ENCODE measurements at places on chromosomes 5 and 9.

- peaks cover 2% of the 10 kb centered on the region for H3K27me3 ChIP-seq
- H3K4me1 ChIP-seq = no peaks in the 10 kb centered on the region
- H3K27ac ChIP-seq = no peak overlapping the region
- H3K4me3 ChIP-seq = no peak overlapping the region
- no peaks in the 10 kb centered on the region for H3K36me3 ChIP-seq
These were observed 51.2 kb upstream of the CDK20 start for GRCh38 chr9:88025411-88026117.

GRCh38 chr9:95086564-95086955 is 230.9 kb downstream of the FANCC start:
- H3K4me3 ChIP-seq = no peak overlapping the region
- H3K36me3 ChIP-seq = peaks cover 3% of the 10 kb centered on the region
- DNase-seq = no peak
- H3K4me1 ChIP-seq = no peaks in the 10 kb centered on the region
- H3K27ac ChIP-seq = no peak overlapping the region

DNA sequence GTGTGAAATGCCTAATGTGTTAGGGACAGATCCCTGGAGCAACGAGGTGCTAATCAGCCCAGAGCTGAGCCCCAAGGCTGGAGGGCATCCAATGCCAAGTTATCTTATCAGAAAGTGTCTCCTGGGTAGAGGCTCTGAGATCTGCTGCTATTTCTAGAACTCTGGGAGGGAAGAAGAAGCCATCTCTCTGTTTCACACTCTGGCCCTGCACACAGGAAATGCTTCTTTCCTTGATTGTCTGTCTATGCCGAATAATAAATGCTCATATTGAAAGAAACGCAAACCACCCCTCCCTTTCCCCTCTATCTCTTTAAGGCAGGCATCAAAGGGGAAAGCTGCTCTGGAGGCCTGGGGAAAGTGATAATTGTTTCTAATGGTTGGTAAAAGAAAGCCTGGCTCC is 166.7 kb downstream of the PAPPA start:
- no peaks in the 10 kb centered on the region for H3K36me3 ChIP-seq
- H3K27me3 ChIP-seq = no peaks in the 10 kb centered on the region
- H3K27ac ChIP-seq = no peak overlapping the region
- DNase-seq = no peak
- H3K4me3 ChIP-seq = no peak overlapping the region
- H3K4me1 ChIP-seq = no peaks in the 10 kb centered on the region

- DNase-seq = no peak
- no peaks in the 10 kb centered on the region for H3K36me3 ChIP-seq
- no peaks in the 10 kb centered on the region for H3K4me1 ChIP-seq
- H3K27ac ChIP-seq = no peak overlapping the region
- H3K4me3 ChIP-seq = no peak overlapping the region
These were observed 12.6 kb upstream of the PAX5 start for GRCh38 chr9:37046683-37047082.

- H3K27me3 ChIP-seq = no peaks in the 10 kb centered on the region
- no peak overlapping the region for H3K27ac ChIP-seq
- no peak overlapping the region for H3K4me3 ChIP-seq
- no peak for DNase-seq
- H3K36me3 ChIP-seq = peaks cover 6% of the 10 kb centered on the region
These were observed 52.7 kb downstream of the PIK3R1 start for GRCh38 chr5:68268101-68268851.

- no peaks in the 10 kb centered on the region for H3K27me3 ChIP-seq
- DNase-seq = no peak
- H3K36me3 ChIP-seq = no peaks in the 10 kb centered on the region
- H3K27ac ChIP-seq = no peak overlapping the region
- H3K4me1 ChIP-seq = no peaks in the 10 kb centered on the region
These were observed 394.9 kb upstream of the CD180 start for GRCh38 chr5:67591491-67591890.

DNA sequence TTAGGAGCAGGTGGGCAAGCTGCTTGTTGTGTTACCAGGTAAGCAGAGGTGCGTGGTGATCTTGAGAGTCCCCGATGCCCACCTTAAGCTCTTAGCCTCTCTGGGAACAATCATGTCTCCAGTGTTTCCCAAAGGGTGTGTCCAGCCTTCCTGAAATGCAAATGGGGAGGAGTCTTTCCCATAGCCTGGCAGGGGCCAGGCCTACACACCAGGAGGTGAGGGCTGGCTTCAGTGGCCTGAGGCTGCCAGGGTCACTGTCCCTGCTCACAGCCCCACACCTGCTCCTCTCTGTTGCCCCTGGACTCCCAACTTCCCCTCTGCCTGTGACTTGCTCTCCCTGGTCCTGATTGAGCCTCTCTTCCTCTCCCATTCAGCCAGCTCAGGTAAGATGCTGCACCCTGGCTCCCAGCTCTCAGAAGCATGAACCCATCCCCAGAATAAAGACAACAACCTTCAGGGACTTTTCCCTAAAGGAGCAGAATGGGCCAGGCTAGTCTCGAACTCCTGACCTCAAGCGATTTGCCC is 65.7 kb upstream of the PHYKPL start:
- no peaks in the 10 kb centered on the region for H3K36me3 ChIP-seq
- DNase-seq = no peak
- no peaks in the 10 kb centered on the region for H3K4me1 ChIP-seq
- H3K4me3 ChIP-seq = no peak overlapping the region

DNA sequence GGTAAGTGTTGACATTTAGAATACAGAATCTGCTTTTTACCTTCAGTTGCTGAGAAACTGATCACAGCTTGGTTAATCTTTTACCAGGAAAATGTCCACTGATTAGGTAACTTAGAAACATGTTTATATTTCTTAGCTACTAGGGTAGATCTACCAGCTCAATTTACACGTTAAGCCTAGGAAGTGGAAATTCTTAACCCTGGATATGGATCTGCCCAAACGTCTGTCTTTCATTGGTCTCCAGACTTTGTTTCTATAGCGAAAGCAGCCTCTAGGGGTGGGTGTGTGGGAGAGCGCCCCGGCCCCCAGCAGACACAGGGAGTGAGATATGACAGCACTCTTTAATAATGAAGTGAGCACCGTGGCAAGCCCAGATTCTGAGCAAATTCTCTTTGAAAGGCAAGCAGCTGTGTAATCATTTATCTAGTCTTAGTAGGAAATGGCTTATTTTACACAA is 141.6 kb upstream of the ZNF608 start:
- no peaks in the 10 kb centered on the region for H3K36me3 ChIP-seq
- H3K4me1 ChIP-seq = no peaks in the 10 kb centered on the region
- no peaks in the 10 kb centered on the region for H3K27me3 ChIP-seq
- no peak for DNase-seq
- H3K4me3 ChIP-seq = no peak overlapping the region

GRCh38 chr9:13143281-13143680 is 136.2 kb downstream of the MPDZ start:
- no peak overlapping the region for H3K4me3 ChIP-seq
- no peak for DNase-seq
- no peaks in the 10 kb centered on the region for H3K4me1 ChIP-seq
- no peaks in the 10 kb centered on the region for H3K27me3 ChIP-seq

DNA sequence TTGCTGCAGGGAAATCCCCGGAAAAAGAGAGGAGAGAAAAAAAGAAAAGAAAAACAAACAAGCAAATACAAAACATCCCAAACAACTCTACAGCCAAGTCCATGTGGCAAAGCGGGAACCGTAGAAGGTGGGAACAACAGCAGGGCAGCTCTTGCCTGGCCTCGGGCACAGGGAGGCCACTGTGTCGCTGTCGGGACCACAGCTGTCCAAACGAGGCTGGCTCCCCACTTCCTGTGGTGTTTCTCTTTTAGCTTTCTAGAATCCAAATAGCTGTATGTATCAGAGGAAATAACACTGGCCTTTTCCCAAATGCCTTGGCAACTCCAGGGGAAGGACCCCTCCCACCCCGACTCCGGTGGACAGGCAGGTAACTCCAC is 41.6 kb upstream of the EQTN start:
- no peak for DNase-seq
- H3K4me1 ChIP-seq = peaks cover 6% of the 10 kb centered on the region
- H3K36me3 ChIP-seq = no peaks in the 10 kb centered on the region
- H3K27ac ChIP-seq = no peak overlapping the region

DNA sequence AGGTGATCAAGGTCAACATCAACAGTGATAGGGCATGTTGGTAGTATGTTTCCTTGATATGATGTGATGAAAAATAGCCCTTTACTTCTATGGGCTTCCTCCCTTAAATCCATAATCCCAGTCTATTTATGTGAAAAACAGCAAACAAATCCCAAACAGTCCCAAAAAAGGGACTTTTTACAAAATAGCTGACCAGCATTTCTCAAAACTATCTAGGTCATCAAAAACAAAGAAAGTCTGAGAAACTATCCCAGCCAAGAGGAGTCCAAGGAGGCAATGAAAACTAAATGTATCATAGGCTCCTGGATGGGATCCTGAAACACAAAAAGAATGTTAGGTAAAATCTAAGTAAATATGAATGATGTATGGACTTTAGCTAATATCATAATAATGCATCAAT is 71.2 kb downstream of the MARCHF3 start:
- no peak overlapping the region for H3K27ac ChIP-seq
- H3K27me3 ChIP-seq = no peaks in the 10 kb centered on the region
- no peak overlapping the region for H3K4me3 ChIP-seq
- no peaks in the 10 kb centered on the region for H3K36me3 ChIP-seq

DNA sequence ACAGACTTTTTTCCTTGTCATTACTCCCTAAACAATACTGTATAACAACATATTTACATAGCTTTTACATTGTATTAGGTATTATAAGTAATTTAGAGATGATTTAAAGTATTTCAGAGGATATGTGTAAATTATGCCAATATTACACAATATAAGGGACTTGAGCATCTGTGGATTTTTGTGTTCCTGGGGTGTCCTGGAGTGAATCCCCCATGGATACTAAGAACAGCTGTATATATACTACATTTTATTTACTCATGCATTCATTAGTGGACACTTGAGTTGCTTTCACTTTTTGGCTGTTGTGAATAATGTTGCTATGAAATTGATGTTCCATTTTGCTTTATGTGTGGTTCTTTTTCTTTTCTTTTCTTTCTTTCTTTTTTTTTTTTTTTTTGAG is 348.8 kb downstream of the SH3GL2 start:
- H3K4me1 ChIP-seq = no peaks in the 10 kb centered on the region
- H3K36me3 ChIP-seq = no peaks in the 10 kb centered on the region
- no peak for DNase-seq
- no peak overlapping the region for H3K4me3 ChIP-seq

DNA sequence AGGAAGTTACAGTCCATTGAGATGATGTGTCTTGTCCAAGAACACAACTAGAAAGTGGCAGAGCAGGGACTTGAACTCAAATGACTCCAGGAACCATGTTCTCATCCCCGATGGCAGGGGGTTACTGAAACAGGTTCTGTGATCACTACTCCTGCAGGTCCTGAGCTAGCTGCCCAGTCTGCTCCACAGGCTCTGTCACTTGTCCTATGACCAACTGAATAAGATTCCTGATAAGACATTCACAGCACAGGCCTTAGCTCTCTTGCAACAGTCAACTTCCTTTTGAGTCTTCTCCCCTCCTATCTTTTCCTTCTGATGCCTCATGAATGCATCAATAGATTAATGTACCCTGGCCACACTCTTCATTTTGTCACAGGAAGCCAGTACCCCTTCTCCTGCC is 109.2 kb downstream of the SH3TC2 start:
- H3K4me3 ChIP-seq = no peak overlapping the region
- no peak for DNase-seq
- H3K4me1 ChIP-seq = no peaks in the 10 kb centered on the region
- H3K27me3 ChIP-seq = peaks cover 7% of the 10 kb centered on the region
- H3K36me3 ChIP-seq = no peaks in the 10 kb centered on the region

DNA sequence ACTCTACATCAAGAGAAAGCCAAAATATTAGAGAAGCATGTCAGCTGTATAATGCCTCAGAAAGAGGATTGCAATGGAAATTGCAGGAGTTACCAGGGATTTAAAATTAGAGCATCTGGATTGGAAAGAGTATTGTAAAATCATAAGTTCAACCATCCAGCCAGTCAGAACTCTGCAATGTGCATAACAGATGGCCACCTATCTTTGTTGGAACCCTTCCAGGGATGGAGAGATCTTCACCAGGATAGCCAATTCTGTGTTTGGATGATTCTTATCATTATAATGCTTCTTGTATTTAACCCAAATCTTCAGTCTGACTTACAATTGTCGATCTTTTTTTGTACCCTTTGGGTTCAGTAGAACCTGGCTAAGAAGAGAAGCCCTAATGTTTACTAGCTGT is 164.4 kb downstream of the TLR4 start:
- H3K36me3 ChIP-seq = no peaks in the 10 kb centered on the region
- H3K4me1 ChIP-seq = no peaks in the 10 kb centered on the region
- H3K27ac ChIP-seq = no peak overlapping the region
- no peak overlapping the region for H3K4me3 ChIP-seq
- peaks cover 3% of the 10 kb centered on the region for H3K27me3 ChIP-seq
- no peak for DNase-seq

GRCh38 chr5:54915466-54916027 is 69.8 kb downstream of the ESM1 start:
- no peak overlapping the region for H3K4me3 ChIP-seq
- no peak for DNase-seq
- H3K27me3 ChIP-seq = peaks cover 55% of the 10 kb centered on the region
- H3K36me3 ChIP-seq = peaks cover 4% of the 10 kb centered on the region
- peaks cover 6% of the 10 kb centered on the region for H3K4me1 ChIP-seq
- H3K27ac ChIP-seq = no peak overlapping the region

DNA sequence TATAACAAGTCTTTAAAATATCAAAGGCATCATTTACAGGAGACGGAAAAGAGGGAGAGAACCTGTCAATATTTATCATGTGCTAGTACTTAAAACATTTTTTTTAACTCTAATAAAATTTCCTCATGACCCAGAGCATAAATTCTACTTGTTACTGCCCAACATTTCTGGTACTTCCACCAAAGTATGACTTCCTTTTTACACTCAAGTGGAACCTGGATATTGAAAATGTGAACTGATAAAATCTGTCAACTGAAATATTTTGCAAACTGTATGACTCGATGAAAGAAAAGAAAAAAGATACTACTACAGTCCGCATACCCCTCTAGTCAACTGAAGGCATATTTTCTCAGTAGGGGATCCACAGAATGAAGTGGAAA is 37.1 kb downstream of the FAM13B start:
- H3K4me1 ChIP-seq = peaks cover 46% of the 10 kb centered on the region
- no peak for DNase-seq

- no peak overlapping the region for H3K27ac ChIP-seq
- H3K27me3 ChIP-seq = peaks cover 73% of the 10 kb centered on the region
- H3K4me3 ChIP-seq = no peak overlapping the region
- H3K4me1 ChIP-seq = peaks cover 11% of the 10 kb centered on the region
- H3K36me3 ChIP-seq = no peaks in the 10 kb centered on the region
- no peak for DNase-seq
These were observed 56.3 kb downstream of the TMEM174 start for GRCh38 chr5:73229271-73229670.

- peaks cover 16% of the 10 kb centered on the region for H3K4me1 ChIP-seq
- H3K27ac ChIP-seq = no peak overlapping the region
- H3K4me3 ChIP-seq = no peak overlapping the region
- H3K27me3 ChIP-seq = peaks cover 13% of the 10 kb centered on the region
- DNase-seq = no peak
These were observed 29.0 kb upstream of the ANKRD33B start for GRCh38 chr5:10534561-10535530.

DNA sequence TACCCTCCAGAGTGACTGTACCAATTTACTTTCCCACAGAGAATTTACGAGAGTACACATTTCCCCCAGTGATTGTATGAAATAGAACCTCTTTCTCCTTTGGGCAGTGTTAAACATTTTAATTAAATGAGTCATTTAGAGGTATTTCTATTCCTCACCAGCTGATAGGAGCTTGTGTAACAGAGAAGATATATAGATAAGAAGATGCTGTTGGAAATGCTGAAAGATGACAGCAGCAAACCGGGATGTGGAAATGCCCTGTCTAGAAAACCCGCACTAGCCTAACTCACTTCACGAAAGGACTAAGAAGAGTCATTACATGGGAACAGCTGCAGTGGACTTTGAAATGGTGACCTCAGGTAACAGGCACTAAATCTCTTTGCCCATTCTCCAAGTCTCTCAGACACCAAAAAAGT is 68.3 kb downstream of the LPAR1 start:
- no peaks in the 10 kb centered on the region for H3K4me1 ChIP-seq
- no peaks in the 10 kb centered on the region for H3K36me3 ChIP-seq
- no peaks in the 10 kb centered on the region for H3K27me3 ChIP-seq
